ENCODE measurements at places on chromosomes 1 and 21. TPM values are rescaled to one million over a fixed set of nuclear protein-coding genes. Genes with fewer than 3 reads are reported as not detected.

- DNase-seq: no peak
Observed at GRCh38 chr1:245588116-245588639, 433.4 kb downstream of the KIF26B start.

GRCh38 chr1:30061292-30062220, 661.8 kb downstream of the MATN1 start:
- no peak for DNase-seq

DNA sequence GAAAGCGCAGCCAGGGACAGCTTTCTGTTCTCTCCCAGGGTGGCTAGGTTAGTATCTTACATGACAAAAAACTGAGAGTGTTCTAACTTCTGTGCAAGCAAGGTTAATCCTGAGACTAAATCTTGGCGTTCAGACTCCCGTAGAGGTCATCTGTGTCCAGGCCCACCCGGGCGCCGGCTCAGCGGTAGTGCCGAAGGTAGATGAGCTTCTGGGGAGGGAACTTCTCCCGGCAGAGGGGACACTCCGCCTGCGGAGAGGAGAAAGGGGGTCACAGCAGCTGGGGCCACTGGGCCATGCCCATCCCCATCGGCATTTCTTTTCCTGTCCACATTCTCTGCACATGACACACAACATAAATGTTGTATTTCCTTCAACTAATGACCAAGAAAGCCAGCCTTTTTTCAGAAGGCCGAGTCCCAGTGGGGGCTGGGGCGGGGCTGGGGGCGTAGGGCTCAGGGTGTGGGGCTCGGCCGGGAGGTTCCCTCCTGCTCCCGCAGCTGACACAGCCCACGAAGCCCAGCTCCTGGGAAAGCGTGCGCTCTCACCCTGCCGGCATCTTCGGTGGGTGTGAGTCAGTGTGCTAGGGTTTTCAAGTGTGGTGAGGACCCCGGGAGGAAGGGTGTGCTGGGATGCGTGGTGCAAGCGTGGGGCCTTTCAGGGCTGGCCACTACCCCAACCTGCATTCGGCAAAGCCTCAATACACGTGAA, 6.6 kb downstream of the PEX10 start:
- DNase-seq: no peak

GRCh38 chr1:67211589-67212563, 45.6 kb downstream of the IL23R start:
- DNase-seq: no peak

DNA sequence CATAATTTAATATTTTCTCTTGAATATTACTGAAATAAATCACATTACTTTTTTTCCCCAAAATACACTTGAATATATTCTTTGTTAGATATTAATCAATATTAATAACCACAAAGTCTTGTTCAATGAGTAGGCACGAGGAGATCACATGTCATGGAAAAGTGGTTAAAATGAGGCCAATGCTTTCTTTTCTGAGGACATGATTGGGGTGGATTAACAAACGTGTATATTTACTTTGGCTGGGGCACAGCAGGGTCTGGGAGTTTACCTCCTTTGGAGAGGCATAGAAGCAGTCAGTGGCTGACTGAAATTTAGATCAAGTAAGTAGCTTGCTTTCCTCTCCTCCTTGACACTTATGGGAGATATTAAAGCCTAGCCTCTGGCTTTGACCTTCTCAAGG, 664.3 kb upstream of the B3GALT2 start:
- DNase-seq: no peak

DNA sequence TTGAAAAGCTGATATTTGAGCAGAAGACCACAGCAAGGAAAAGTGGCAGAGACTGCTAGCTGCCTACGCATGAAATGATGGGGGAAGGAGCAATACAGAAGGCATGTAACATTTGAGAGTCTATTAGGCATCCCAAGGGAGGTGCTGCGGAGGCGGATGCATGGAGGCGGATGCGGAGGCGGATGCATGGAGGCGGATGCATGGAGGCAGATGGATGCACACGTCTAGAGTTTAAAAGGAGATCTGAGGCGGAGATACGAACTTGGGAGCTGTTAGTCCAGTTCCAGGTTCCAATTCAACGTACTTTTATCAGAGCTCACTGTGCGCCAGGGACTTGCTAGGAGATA, 744 bp upstream of the DDX20 start:
- DNase-seq: no peak

DNA sequence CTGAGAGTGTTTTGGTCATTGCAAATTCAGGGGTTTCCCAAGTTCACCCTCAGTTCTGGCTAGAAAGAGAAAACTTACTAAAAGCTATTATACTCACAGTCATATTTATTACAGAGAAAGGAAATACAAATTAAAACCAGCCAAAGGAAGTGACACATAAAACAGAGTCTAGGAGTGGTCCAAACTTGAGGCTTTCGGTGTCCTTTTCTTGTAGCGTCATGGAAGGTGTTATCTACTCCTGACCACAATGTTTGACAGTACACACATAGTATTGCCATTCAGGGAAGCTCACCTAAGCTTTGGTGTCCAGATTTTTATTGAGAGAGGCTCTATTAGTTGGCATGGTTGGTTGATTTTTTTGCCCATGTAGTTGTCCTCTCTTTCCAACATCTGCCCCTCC, 59.0 kb downstream of the SLC35A3 start:
- no peak for DNase-seq

GRCh38 chr1:27097484-27097917, 57.4 kb downstream of the SLC9A1 start:
- DNase-seq: peak; percentile 70

DNA sequence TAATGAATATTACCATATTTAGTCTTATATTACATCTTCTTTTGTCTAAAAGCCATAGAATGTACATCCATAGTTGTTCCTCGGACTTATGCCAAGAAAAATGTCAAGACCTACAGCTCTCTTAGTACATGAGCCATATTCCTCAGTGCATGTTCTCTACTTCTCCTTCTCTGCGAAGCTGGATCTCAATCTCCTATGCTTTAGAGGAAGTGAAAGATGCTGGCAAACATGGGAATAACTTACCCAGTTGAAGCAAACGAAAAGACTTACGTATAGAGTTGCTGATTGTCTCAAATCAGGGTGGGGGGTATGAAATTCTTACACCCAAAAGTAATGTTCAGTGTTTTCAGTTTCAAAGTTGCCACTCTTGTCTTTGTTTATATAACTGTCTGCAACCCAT, 32.7 kb downstream of the OR13G1 start:
- no peak for DNase-seq

- no peak for DNase-seq
Observed at GRCh38 chr1:9917901-9918300, 7.8 kb upstream of the CTNNBIP1 start.

GRCh38 chr1:69510026-69510425, 57.7 kb upstream of the LRRC7 start:
- DNase-seq: peak; percentile 61

- DNase-seq: no peak
Observed at GRCh38 chr1:30679201-30679975, 44.0 kb downstream of the MATN1 start.

DNA sequence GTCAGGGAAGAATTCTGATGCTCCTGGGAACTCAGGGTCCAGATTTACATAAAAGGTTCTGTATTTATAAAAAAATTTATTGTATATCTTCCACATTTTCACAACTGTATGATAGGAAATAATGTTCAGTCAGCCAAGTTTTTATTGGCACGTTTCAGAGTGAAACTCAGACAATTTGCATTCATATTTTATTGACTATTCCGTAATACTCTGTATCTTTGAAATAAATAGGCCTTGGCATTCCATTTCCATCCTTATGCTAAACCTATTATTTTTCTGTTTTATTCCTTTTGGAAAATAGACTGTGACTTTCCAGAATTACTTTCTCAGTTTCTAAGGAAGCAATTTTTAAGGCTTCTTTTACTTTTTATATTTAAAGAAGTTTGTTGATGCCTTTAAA, 329.0 kb downstream of the OLFM3 start:
- DNase-seq: no peak

GRCh38 chr1:7562729-7563605, 208.1 kb upstream of the VAMP3 start:
- DNase-seq: no peak

DNA sequence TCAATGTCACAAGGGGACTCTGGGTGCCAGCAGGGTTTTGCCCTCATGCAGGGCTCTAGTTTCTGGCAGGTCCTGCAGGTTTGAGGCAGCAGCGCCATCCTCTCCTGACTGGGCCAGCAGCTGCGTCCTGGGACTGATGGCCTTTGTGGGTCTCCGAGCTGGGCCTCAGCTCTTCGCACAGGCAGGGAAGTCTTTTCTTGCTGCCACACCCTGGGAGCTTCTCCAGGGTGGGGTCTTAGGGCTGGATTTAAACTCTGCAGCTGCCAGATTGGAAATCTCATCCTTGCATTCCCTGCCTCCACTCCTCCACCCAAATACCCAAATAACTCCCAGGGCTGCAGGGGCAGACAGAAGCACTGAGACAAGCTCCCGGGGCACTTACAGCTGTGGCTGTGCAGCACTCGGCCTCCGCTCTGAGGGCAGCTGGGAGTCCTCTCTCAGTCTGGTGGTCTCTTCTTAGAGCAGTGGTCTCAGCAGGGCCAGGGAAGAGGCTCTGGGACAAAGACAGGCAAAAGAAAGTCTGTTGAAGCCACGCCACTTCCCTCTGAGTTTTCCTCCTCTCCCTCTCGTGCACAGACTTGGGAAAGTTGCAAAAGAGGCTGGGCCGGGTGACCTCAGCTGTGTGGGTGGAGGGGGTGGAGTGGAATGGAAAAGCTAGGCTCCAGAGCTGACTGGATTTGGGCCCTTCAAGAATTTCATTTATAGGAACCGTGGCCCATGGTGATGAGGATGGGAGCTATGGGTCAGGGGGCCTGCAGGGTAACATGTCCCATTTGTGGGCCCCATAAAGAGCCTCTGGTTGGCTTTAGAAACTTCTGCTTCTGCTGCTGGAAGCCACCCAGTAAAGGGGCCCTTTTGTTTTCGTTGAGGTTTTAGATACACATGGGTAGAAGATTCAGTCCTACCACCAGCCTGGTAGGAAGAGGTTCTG, at the start of gene RAB7B:
Gene RAB7B, minus strand, starts transcription at position 525 of the 931 bp plus-strand sequence. CDS start 9,260 bp downstream, outside the sequence.
- DNase-seq: peak; percentile 76

- no peak for DNase-seq
Observed at GRCh38 chr1:159922511-159923202, 2.6 kb downstream of the TAGLN2 start.

GRCh38 chr1:41749991-41750745, 168.6 kb downstream of the HIVEP3 start:
- DNase-seq: no peak

GRCh38 chr1:100147875-100148274, 14.9 kb downstream of the TRMT13 start:
- DNase-seq: no peak

GRCh38 chr1:22971611-22972405, 858 bp downstream of the LACTBL1 start:
- peak; percentile 39 for DNase-seq

DNA sequence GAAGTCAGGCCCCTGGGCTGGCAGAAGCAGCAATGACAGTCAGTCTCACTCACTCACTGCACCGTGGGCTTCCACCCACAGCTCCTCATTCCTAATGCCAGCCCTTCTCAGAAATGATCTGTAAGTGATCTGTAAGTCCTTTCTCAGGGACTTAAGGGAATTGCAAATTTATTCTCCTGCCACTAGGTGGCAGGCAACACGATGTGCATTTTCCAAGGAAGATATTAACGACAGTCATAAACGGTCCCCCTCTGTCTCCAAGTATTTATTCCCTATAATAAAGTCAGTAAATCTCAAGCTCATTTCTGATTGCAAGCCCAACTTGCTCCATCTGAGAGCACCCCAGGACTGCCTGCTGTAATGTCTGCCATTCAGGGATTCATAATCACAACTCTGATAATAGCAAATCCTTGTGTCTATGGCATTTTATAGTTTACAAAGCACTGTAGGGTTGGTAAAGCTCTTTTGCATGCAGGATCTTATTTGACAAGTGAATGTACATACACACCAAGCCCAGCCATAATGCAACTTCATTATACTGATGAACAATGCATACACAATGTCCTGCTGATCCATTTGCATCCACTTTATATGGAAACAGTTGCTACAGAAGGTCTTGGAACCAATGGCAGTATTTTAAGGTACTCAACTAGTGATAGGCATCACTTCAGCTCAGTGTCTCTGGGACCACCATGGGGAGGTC, 380.5 kb upstream of the CAMK1G start:
- peak; percentile 40 for DNase-seq

DNA sequence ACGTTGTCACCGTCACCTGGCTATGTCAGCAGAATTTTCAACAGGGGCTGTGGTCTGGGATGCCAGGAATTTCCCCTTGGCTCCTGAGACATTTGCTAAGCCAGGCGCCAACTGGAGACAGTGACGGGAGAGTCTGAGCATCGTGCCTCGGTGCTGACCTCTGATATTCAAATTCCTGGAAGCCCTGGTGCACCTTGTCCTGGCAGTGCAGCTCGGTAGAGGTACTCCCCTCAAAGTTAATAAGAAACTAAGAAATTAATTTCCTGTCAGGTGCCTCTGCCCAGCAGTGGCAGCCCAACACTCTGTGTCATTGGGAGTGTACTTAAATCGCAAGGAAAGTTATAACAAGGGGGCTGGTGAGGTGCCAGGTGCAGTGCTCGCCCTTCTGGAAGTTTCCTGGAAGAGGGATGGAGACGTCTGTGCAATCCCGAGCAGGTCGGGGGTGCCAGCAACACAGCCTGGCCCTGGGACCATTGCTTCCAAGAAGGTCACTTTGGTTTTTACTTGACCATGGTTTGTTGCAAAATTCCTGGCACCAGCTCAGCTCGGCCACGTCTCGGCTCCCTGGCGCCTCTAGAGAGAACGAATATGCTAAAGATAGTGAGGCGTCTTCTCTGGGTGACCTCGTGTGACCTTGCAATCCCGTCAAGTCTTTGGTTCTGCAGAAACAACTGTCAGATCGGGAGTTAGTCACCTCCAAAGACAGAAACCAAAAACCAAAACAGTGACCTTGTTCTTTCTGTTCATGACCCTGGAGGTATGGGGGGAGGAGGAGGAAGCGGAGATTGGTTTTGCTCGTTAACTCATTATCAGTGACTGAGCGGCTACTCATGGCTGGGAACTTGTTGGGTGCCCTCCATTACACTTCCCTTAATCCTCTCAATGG, 149.5 kb upstream of the VAMP3 start:
- DNase-seq: no peak

DNA sequence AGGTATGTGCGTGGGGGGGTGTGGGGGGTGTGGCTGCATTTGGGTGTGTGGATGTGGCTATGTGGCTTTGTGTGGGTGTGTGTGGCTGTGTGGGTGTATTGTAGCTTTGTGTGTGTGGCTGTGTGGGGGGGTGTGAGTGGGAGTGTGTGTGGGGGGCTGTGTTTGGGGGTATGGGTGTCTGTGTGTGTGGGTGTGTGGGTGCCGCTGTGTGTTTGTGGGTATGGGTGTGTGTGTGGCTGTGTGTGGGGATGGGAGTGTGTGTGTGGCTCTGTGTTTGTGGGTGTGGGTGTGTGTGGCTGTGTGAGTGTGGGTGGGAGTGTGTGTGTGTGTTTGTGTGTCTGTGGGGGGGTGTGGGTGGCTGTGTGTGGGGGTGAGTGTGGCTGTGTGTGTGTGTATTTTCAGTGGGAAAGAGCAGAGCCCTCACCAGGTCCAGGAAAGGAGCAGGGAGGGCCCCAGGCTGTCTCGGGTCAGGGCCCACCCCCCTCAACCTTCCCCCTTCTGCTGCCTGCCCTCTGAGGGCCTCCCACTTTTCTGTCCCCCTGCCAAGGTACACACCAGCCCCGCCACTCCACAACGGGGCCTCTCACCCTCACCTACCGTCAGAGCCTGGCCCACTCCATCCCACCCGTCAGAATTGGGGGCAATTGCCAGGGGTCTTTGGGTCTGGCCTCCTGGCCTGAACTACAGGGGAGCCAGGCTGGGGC, 1.9 kb upstream of the COL8A2 start:
- no peak for DNase-seq

CCDC190 gene
- 0.33 TPM for total RNA-seq

CD1E gene
- not detected for total RNA-seq

TMEM82 gene
- total RNA-seq: not detected

KRTAP22-2 gene
- not detected for total RNA-seq

LCE2A gene
- total RNA-seq: not detected

RCC2 gene
- total RNA-seq: 97.9 TPM

ZNF593OS gene
- 0.50 TPM for total RNA-seq

RPAP2 gene
- total RNA-seq: 30.2 TPM

CAPN9 gene
- total RNA-seq: not detected

Data from mammary epithelial cell (primary cell).